T-helper 22 cell (primary cell): ENCODE measurements at places on chromosomes 3 and 15.

DNA sequence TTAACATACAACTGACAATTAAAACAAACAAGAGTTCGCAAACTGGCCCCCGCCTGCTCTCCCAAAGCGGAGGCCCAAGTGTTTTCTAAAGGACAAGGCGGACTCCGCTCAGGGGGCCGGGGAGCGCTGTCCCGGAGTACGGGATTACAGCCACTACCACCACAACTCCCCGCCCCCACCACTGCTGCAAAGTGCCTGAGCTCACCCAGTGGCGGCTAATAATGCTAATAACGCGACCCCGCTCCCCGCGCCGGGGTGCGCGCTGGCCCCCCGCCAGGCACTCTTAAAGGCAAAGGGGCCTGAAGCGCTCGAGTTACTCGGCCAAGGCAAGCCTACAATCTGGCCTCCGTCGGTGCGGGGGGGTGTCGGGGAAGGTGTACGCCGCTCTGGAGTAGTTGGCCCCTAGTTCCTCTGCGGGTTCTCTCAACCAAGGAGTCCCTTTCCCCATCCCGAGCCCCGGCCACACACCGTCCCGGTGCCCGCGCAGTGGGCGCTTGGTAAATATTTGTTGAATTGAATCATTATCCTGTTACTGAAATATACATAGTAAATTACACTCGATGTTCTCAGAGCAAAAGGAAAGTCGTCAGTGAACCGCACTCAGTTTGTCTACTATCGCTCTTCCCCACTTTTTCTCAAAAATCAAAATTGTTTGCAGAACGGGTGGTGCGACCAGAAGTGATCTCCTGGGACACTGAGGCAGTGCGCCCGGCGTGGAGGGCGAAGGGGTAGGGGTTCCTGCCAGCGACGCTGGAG, 827 bp downstream of the WNT5A start:
- DNase-seq, result no peak

DNA sequence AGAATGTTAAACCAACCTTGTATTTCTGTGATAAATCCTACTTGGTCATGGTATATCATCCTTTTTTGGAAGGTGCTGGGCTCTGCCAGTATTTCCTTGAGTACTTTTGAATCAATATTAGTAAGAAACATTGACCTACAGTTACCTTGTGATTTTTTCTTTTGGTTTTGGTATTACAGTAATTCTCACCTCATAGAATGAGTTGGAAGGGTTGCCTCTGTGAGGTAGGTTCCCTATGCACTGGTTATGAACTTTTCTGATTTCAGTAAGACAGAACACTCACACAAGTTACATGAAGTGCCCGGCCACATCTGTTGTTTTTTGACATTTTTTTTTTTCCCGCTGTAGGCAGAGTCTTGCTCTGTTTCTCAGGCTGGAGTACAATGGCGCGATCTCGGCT, 20.0 kb downstream of the PCCB start:
- no peak for DNase-seq

DNA sequence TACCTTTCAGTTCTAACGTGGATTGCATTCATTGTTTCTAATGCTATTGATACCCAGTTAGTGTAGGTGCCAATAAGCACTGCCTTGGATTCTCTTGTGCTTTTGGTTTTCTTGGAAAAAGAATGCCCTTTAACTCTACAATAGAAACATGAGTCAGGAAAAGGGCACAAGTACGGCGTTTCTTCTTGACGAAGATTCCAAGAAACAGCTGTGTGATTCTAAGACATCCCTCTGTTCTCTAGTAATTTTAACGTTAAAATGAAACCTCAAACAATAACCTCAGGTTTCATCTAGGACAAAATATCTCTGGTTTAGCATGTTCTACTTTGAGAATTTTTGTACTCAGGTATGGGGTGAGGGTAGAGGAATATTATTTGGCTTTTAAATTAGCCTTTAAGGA, 540.5 kb upstream of the ATP11B start:
- DNase-seq, result no peak

GRCh38 chr3:133152056-133152455, 113.9 kb downstream of the TMEM108 start:
- no peak for DNase-seq

- DNase-seq, result no peak
These were observed 199.5 kb upstream of the WNT5A start for GRCh38 chr3:55686426-55687254.

GRCh38 chr15:59266028-59266427, 59.4 kb downstream of the LDHAL6B start:
- no peak for DNase-seq

GRCh38 chr3:50825841-50826240, 151.1 kb downstream of the DOCK3 start:
- DNase-seq, result no peak

GRCh38 chr15:48459571-48460442, 128.6 kb downstream of the DUT start:
- DNase-seq, result no peak

GRCh38 chr15:70192041-70192440, 94.3 kb upstream of the TLE3 start:
- no peak for DNase-seq

DNA sequence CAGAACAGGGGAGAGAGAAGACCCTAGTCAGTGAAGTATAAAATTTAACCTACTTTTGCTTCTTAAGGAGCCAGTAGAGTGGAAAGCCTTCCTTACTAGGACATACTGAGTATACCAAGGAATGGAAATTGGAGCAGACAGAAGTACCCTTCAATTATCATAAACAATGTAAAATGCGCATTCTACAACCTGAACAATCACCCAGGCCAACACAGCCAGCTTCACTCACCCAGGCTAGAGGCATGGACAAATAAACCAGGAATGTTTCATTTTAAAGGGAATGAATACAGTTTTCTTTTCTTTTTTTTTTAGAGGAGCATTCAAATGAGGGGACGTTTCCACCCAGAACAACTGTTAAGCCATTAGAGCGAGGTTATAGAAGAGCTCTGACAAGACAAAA, 41.9 kb upstream of the PLXND1 start:
- no peak for DNase-seq

- no peak for DNase-seq
These were observed 550.5 kb upstream of the AGTR1 start for GRCh38 chr3:148146947-148147826.

DNA sequence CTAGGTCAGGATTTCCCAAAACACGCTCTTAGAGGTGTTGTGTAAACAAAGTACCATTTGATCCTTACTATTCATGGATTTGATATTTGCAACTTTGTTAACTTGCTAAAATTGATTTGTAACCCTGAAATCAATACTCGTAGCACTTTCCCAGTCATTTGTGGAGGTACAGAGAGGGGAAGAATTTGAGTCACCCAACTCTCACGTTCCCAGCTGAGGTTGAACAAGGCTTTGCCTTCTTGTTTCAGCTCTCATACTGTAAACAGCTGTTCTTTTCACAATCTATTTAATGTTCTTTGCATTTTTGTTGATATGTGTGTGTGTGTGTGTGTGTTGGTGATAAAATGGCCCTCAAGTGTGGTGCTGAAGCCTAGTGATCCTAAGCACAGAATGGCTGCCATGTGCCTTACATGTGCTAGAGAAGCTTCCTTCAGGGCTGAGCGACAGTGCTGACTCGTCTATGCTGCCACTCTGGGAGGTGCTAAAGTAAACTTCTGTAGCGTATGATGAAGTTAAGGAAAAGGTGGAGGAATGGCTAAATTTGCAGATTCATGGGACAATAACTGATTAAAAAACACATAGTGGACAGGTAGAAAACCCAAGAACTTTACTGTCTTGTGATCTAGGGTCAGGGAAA, 173.2 kb downstream of the APBA2 start:
- DNase-seq, result no peak

DNA sequence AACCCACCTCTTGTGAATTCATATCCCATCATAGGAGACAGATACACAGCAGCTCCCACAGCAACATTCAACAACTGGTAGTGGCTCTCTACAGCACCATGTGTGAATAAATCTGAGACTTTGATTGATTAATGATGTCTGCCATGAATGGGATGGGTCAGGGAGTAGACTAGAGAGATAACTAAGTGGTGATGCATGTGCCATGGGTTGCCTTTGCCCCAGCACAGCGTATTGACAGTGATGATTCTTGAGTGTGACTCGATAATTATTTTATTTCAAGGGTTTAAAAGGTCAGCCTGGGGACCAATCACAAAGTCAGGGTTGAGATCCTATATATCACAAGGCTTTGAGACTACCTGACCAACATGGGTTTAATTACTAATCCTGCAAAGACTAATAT, 295.9 kb downstream of the PTPRG start:
- no peak for DNase-seq

DNA sequence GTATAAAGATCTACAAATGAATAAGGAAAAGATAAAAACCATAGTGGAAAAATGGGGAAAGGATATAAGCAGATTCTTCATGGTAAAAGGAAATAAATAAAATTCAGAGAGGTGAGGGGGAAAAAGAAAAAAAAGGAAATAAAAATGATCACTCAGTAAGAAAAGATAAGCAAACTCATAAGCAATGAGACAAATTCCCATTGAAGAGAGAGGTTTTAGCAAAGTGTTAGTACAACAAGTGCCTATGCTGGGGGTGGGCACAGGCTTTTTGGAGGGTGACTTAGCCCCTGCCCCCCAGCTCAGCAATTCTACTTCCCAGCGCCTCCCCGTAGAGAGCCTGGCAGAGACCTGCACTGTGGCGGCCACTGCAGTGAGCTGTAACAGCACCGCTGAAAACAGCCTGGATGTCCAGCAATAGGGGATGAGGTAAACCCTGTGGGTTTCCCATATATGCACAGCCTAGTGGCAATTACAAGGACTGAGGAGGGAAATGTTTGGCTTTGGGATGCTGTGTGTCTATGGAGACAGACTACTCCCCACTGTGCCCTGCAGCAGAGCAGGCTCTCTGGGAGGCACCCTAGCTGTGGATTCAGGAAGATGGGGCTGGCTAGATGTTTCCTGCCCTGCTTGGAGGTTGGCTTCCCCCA, 23.7 kb upstream of the SFMBT1 start:
- DNase-seq, result no peak

- no peak for DNase-seq
These were observed 319.6 kb downstream of the ZBTB20 start for GRCh38 chr3:114827495-114827894.

- no peak for DNase-seq
These were observed 252.0 kb downstream of the UBE2E2 start for GRCh38 chr3:23455084-23455483.

DNA sequence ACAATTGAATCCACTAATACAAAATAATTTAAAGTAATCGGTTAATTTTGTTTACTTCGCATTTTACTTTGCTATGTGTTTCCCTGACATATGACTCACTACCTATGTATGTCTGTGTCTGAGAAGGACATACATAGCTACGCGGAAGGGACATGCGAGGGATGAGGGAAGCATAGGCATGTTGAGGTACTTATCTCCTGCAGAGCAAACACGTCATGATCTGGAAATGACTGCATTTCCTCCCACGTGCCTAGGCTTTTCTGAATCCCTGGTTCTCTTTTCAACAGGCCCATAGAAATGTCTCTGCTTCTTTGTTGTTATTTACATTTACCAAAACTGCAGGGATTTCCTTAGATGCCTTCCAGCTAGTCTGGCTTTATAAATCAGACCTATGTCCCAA, 27.5 kb downstream of the ALCAM start:
- DNase-seq, result no peak

DNA sequence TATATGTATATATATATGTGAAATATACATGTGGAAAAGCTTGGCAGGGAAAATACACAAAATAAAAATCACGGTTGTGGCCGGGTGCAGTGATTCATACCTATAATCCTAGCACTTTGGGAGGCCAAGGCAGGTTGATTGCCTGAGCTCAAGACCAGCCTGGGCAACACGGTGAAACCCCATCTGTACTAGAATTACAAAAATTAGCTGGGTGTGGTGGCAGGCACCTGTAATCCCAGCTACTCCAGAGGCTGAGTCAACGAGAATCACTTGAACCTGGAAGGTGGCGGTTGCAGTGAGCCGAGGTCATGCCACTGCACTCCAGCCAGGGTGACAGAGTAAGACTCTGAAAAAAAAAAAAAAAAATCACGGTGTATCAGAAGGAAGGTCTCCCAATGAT, 20.8 kb upstream of the ARHGEF3 start:
- DNase-seq, result no peak

DNA sequence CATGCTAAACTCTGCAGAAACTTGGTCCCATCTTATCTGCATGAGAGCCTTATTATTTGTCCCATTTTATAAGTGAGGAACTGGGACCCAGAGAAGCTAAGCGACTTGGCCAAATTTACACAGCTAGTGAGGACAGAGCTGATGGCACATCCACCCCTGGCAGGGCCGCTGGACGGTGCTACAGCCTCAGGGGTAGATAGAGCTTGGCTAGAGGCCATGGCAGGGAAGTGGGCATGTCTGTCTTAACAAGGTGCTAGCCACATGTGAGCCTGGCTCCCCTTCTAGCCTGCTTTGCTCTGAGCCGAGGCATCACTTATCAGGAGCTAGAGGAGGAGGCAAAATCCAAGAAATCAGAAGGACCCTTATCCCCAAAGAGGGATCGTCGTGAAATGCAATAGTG, 36.7 kb upstream of the SYNM start:
- DNase-seq, result no peak

DNA sequence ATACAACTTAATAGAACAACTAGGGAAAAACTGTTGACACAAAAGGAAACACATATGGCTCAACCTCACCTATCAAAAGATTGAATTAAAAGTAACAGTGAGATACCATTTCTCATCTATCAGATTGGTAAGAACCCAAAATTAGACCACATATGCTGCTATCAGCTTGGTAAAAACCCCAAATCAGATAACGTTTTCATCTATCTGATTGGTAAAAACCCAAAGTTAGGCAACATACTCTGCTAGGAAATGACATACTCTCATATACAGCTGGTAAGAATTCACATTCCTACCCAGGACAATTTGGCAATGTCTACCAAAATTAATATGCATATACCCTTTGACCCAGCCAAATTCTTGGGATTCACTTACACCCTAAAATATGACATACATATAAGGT, 26.3 kb downstream of the NRG4 start:
- no peak for DNase-seq

GRCh38 chr15:52727815-52728214, 48.6 kb upstream of the ATOSA start:
- no peak for DNase-seq

- no peak for DNase-seq
These were observed 44.1 kb upstream of the TP63 start for GRCh38 chr3:189586941-189587663.

DNA sequence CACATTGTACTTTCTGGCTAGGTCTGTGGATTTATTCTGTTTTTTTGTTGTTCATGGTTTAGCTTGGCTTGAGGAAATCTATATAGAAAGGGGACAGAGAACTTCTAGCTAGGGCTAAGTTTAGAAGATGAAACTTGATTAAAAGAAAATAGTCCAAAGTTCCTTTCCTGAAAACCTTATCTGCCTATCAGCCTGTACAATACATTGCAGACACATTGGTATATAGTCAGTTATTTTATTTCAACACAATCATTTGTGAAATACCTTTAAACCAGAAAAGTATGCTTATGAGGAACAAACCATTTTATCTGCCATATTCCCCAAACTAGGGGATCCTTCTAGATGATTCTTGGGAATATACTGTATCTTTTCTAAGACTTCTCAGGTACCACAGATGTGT, 147.3 kb upstream of the CGNL1 start:
- DNase-seq, result no peak

- DNase-seq, result no peak
These were observed 1565.5 kb upstream of the CADM2 start for GRCh38 chr3:83393276-83393675.
